NCI-H1436 treated with DMSO at 0.1 percent for 48 hours (cell line): ENCODE measurements at places on chromosomes 5 and 9.

GRCh38 chr9:122213589-122214413 lies 15.0 kb downstream of the LHX6 start:
- peak; percentile 45 for DNase-seq

- DNase-seq: no peak
Observed at GRCh38 chr5:23269981-23270380, 237.4 kb upstream of the PRDM9 start.

GRCh38 chr5:2557435-2557834 lies 194.0 kb downstream of the IRX2 start:
- no peak for DNase-seq

DNA sequence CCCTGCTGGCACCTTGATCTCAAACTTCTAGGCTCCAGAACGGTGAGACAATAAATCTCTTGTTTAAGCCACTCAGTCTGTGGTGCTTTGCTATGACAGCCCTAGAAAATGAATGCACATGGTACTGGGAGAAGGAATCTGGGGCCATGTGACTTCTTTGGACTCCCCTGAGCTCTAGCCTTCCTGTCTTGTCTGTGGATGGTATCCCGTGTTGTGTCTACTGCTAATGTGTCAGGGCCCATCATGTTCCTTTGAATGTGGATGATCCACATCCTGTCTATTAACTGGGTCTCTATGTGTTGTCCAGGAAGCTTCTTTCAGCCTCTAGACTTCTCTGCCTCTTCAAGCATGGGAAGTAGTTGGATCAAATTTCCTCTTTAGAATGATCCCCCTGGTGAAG lies 25.1 kb downstream of the IL7R start:
- no peak for DNase-seq

DNA sequence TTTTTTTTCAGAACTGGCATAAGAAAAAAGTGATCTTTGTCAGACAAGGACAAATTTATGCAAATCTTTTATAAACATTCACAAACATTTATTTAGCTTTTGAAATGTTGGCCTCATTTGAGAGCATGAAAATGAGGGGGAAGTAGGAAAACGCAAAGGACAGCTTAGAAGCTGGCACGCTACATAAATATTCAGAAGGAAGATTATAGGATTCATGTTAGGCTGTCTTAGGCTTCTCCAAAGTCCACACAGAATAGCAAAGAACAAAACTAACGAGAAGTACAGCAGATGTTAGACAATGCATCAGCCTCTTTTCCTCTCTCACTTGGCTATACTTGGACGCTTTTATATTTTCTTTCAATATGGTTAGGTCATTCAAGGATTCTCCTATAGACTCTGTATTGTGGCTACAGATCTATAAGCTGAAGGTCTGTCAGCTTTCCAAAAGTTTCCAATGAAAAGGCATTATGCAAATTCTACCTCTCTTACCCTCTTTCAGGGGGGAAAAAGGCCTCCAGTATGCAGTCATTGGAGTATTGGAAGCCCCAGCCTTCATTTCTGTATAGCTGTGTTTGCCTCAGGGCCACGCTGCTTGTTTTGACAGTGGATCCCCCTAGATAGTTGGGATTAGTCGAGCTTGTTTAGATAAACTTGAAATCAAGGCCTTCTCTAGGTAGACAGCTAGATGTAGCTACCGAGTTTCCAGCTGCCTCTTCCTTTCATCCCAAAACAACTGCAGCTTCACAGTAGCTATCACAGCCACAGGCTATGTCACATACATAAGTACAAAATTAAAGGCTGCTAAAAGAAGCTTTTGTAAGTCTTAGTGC lies 153.0 kb downstream of the DENND1A start:
- no peak for DNase-seq

DNA sequence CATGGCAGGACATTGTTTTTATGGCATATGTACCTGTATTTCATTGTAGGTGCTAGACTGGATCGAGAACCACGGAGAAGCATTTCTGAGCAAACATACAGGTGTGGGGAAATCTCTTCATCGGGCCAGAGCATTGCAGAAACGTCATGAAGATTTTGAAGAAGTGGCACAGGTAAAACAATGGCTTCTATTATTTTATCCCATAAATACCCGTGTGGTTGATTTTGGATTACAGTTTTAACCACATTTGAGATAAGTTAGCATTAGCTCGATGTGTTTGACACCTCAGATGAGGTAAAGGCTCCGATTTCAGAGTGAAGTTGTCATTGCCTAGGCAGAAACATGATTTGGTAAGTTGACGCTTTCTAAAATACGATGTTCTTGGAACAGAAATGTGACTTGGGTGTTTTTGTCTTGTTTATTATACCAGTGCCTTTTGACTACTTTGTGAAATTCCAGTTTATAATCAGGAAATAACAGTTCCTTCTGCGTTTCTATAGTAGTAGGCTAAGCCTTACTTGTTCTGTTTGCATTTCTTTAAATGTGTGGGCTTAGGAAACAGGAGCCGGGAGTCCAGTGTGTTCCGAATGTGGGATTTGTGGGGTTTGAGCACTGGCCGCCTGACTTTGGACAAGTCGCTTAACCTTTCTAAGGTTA lies 187.7 kb downstream of the TRIO start:
- no peak for DNase-seq
